GM23248 (cell line): ENCODE measurements at places on chromosomes 13 and 19. TPM values are rescaled to one million over a fixed set of nuclear protein-coding genes. Genes with fewer than 3 reads are reported as not detected.

TEX26 gene
- 0.22 TPM in 1 of 2 replicates, not detected in the other for total RNA-seq

- H3K4me3 ChIP-seq: no peak overlapping the region
- H3K4me1 ChIP-seq: no peaks in the 10 kb centered on the region
- H3K36me3 ChIP-seq: no peaks in the 10 kb centered on the region
Measured at GRCh38 chr19:6667114-6667627, 2.8 kb downstream of the TNFSF14 start.

- DNase-seq: peak; percentile 40
- H3K27me3 ChIP-seq: no peaks in the 10 kb centered on the region
- H3K36me3 ChIP-seq: peaks cover 61% of the 10 kb centered on the region
- peak overlapping the region; percentile 4; the same call in 1 of the 2 replicates for H3K27ac ChIP-seq
- H3K4me3 ChIP-seq: no peak overlapping the region
Measured at GRCh38 chr19:38708413-38709024, 35.8 kb downstream of the CAPN12 start.

- no peaks in the 10 kb centered on the region for H3K27me3 ChIP-seq
- peak; percentile 56 for DNase-seq
- no peaks in the 10 kb centered on the region for H3K36me3 ChIP-seq
- H3K4me3 ChIP-seq: peak overlapping the region; percentile 84
Measured at GRCh38 chr13:113297370-113298042, 467 bp downstream of the LAMP1 start.

DNA sequence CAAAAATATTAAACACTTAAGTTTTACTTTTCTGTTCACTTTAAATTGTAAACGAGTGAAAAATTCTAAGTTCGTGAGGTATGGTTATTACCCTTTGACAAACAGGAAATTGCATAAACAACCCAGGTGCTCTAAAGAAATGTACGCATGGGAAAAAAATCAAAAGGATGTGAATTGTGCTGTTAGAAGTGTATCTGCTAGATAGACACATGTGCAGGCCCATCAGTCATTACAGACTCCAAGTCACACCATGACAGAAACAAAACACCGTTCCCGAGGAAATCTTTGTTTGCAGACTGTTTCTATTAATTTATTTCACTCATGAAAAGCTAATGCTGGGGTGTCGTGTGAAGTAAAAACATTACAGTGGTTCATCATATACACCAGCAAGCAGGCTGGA lies 17.0 kb upstream of the DOCK9 start:
- no peak overlapping the region for H3K27ac ChIP-seq
- H3K4me3 ChIP-seq: no peak overlapping the region
- peaks cover 25% of the 10 kb centered on the region for H3K4me1 ChIP-seq
- H3K27me3 ChIP-seq: no peaks in the 10 kb centered on the region
- no peaks in the 10 kb centered on the region for H3K36me3 ChIP-seq

DNA sequence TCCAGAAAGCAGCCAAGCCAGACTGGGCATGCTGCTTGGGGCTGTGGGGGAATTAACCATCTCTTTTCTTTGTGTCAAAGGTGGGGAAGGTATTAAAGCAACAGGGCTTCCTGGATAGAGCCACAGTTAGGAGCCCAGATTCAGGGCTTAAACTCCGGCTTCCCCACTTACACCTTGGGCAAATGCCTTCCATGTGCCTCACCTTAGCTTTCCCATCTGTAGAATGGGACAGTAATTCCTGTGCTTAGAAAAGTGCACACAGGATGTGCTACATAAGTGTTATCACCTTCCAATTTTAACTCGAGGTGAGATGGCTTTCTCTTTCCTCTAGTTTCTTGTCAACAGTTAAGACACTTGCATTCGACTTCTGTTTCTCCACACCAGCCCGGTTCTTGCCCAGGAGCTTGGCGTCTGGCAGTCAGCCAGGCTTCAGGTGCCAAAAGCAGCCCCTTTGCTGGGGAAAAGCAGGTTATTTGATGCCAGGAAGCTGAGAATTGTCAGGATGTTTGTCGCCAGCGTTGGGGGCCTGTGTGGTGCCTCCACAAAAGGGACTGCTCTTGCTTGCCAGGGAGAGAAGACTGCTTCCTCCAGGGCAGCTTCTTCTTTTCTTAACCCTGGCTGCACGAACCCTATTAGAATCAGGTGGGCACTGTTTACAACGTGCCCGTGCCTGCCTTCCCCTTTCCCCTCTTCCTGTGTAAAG lies 79.2 kb downstream of the SIPA1L3 start:
- H3K27ac ChIP-seq: no peak overlapping the region
- no peak for DNase-seq
- H3K4me1 ChIP-seq: no peaks in the 10 kb centered on the region
- no peaks in the 10 kb centered on the region for H3K36me3 ChIP-seq
- no peak overlapping the region for H3K4me3 ChIP-seq

TUBB4A gene
- not detected in 2 replicates for total RNA-seq

DNA sequence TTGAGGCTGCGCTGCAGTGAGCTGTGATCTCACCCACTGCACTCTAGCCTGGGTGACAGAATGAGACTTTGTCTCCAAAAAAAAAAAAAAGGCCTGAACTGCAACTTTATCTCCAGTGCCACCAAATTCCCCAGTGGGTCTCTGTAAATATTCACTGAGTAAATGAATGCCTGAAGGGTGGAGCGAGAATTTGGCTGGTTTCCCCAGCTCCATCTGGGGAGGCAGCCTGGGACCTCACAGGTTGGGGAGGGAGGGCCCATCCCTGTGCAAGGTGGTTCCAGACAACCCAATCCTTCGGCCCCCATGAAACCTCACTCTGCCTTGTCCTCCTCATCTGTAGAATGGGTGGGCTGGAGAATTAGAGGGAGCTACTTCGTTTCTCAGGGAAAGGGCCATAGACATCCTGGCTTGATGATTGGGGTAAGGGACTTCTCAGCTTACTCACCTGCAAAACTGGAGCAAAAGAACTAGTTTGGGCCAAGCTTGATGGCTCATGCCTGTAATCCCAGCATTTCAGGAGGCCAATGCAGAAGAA lies 4.2 kb upstream of the PKN1 start:
- no peaks in the 10 kb centered on the region for H3K36me3 ChIP-seq
- peaks cover 6% of the 10 kb centered on the region; the same call in 1 of the 2 replicates for H3K4me1 ChIP-seq
- no peak overlapping the region for H3K27ac ChIP-seq

LILRA6 gene
- total RNA-seq: not detected in 2 replicates

GRCh38 chr13:99064624-99065234 lies 86.9 kb upstream of the DOCK9 start:
- H3K27ac ChIP-seq: no peak overlapping the region
- H3K4me3 ChIP-seq: no peak overlapping the region
- DNase-seq: no peak
- peaks cover 31% of the 10 kb centered on the region for H3K4me1 ChIP-seq
- H3K36me3 ChIP-seq: no peaks in the 10 kb centered on the region

DNA sequence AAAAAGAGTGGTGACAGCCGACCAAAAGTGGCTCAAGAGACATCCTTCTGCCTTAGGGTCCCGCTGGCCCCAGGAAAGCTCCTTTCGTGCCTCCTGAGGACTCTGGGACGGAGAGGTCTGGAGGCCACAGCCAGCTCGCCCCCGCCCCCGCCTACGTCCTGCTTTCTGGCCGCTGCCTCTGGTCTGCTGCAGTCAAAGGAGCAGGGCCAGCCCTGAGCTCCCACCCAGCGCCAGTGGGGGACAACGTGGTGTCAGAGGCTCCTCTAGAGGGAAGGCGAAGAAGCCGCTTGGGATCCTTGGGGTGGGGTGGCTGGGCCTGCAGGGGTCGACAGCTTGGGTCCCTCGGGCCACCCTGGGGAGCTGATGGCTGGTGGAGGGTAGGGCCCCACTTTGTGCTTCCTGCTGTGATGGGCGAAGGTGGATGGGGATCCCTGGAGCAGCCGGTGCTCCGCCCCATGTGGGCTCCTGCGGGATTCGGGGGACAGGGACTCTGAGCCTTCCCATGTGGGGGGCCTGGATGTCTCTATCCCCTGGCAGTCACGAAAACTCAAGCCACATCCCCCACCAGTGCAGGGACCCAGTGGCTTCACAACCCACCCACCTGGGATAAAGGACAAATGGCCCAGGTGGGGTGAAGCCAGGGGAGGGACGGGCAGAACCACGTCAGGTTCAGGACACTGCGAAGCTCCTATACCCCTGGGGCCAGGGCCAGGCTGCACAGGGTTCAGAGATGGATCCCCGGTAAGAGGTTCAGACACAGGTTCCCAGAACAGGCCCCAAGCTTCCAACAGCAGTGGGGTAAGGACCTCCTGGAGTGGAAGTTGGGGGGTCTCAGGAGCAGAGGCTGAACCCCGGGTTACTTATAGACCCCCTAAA lies 9.0 kb upstream of the DIRAS1 start:
- H3K4me3 ChIP-seq: no peak overlapping the region
- no peak overlapping the region for H3K27ac ChIP-seq

- DNase-seq: no peak
- no peaks in the 10 kb centered on the region for H3K4me1 ChIP-seq
- H3K27me3 ChIP-seq: no peaks in the 10 kb centered on the region
- H3K27ac ChIP-seq: no peak overlapping the region
Measured at GRCh38 chr13:74554569-74555275, 420.5 kb upstream of the KLF12 start.

GRCh38 chr19:15291089-15291488 lies 41.2 kb downstream of the BRD4 start:
- no peak overlapping the region for H3K4me3 ChIP-seq
- H3K36me3 ChIP-seq: no peaks in the 10 kb centered on the region
- peak; percentile 77 for DNase-seq
- peaks cover 68% of the 10 kb centered on the region for H3K4me1 ChIP-seq

DNA sequence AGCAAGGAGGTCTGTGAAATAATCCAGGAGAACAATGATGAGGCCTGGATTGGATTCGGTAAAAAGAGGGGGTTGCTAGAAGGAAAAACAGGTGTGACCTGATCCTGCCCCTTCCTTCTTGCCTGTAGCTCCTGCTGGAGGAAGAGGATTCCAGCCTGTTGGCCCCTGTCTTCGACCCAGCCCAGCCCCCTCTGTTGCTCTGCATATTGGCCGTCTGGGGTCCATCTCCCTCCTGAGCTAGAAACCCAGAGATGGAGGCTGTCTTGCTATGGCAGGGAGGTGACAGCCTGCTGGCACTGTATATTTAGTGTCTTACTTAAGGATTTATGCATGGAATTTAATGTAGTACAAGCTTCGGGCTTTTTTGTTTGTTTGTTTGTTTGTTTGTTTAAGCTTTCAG lies 6.6 kb downstream of the DMRTC2 start:
- peaks cover 47% of the 10 kb centered on the region for H3K27me3 ChIP-seq
- no peak overlapping the region for H3K27ac ChIP-seq
- no peak for DNase-seq
- H3K36me3 ChIP-seq: no peaks in the 10 kb centered on the region
- H3K4me1 ChIP-seq: no peaks in the 10 kb centered on the region
- H3K4me3 ChIP-seq: no peak overlapping the region

TRAPPC5 gene
- 68.1 and 134 TPM in 2 replicates for total RNA-seq

PSG11 gene
- total RNA-seq: not detected in 2 replicates

GRCh38 chr13:111517641-111518010 lies 197.2 kb downstream of the TEX29 start:
- H3K4me1 ChIP-seq: no peaks in the 10 kb centered on the region
- DNase-seq: no peak
- H3K27ac ChIP-seq: no peak overlapping the region
- H3K4me3 ChIP-seq: no peak overlapping the region

DNA sequence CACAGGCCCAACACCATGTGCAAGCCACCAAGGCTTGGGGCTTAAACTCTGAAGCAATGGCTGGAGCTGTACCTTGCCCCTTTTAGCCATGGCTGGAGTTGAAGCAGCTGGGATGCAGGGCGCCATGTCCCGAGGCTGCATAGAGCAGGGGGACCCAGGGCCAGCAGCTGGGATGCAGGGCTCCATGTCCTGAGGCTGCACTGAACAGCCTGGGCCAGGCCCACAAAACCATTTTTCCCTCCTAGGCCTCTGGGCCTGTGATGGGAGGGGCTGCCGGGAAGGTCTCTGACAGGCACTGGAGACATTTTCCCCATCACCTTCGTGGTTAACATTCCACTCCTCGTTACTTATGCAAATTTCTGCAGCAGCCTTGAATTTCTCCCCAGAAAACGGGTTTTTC lies 10.8 kb downstream of the TRAPPC2B start:
- H3K36me3 ChIP-seq: peaks cover 32% of the 10 kb centered on the region
- no peaks in the 10 kb centered on the region for H3K4me1 ChIP-seq
- H3K27me3 ChIP-seq: no peaks in the 10 kb centered on the region
- DNase-seq: no peak
- no peak overlapping the region for H3K27ac ChIP-seq

- no peak overlapping the region for H3K4me3 ChIP-seq
- no peak for DNase-seq
- H3K27ac ChIP-seq: no peak overlapping the region
- H3K27me3 ChIP-seq: no peaks in the 10 kb centered on the region
- peaks cover 48% of the 10 kb centered on the region for H3K4me1 ChIP-seq
Measured at GRCh38 chr13:98448642-98448928, 128.3 kb downstream of the STK24 start.

GRCh38 chr13:33146843-33147611 lies 130.8 kb downstream of the KL start:
- no peak overlapping the region for H3K4me3 ChIP-seq
- no peak for DNase-seq
- H3K27me3 ChIP-seq: no peaks in the 10 kb centered on the region
- H3K36me3 ChIP-seq: peaks cover 11% of the 10 kb centered on the region; the same call in 1 of the 2 replicates
- no peak overlapping the region for H3K27ac ChIP-seq

FUT2 gene
- not detected in 2 replicates for total RNA-seq

- H3K36me3 ChIP-seq: no peaks in the 10 kb centered on the region
- no peak overlapping the region for H3K27ac ChIP-seq
- no peak overlapping the region for H3K4me3 ChIP-seq
- H3K27me3 ChIP-seq: no peaks in the 10 kb centered on the region
- DNase-seq: no peak
Measured at GRCh38 chr19:35042056-35042730, 672 bp downstream of the HPN start.

GJB6 gene
- not detected in 2 replicates for total RNA-seq
